ENCODE measurements at places on chromosomes 7 and 10.

GRCh38 chr7:2032876-2033407, 199.8 kb downstream of the MAD1L1 start:
- no peak for DNase-seq

DNA sequence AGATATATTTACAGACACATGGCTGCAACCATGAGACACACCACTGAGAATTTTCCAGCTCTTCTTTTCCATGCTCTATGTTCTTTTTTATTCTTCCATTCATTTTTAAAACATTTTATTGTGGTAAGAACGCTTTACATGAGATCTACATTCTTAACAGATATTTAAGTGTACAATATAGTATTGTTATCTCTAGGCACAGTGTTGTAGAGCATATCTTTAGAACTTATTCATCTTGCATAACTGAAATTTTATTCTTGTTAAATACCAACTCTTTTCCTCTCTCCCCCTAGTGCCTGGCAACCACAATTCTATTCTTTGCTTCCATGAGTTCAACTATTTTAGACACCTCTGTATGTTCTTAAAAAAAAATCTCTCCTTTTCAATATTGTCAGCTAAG, 67.1 kb upstream of the HABP2 start:
- no peak for DNase-seq

DNA sequence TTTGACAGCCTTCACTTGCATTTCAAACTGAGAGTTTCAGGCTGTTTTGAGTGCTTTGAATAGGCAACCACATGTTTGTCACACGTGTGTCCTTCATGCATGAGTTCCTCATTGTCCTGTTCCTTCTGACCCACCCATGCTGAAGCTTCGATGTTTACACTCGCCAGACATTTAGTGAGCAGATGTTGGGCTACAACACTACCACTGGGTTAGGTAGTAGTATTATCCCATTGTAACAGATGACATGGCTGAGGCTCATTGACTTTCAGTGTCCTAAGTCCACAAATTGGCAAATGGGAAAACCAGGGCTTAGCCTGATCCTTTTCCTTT, 456.1 kb downstream of the PHTF2 start:
- DNase-seq, result no peak

GRCh38 chr10:8416192-8416701, 361.8 kb downstream of the GATA3 start:
- DNase-seq, result peak; percentile 30

DNA sequence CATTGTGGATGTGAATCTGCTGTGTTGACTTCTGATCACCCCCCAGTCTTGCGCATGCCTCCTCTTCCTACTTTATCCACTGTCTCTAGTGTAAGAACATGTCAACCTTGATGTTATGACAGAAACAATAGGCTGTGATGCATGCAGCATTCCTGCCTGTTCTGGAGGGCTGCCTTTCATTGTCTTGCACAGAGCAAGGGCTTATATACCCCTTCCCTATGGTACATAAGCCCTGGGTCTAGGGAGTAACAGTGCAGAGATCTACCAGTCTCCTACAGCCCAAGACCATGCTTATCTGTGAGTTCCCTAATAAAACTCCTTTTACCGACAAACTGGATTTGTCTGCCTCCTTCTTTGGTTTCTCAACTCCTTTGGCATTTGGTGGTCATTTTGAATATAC, 177.0 kb upstream of the STK17A start:
- no peak for DNase-seq

DNA sequence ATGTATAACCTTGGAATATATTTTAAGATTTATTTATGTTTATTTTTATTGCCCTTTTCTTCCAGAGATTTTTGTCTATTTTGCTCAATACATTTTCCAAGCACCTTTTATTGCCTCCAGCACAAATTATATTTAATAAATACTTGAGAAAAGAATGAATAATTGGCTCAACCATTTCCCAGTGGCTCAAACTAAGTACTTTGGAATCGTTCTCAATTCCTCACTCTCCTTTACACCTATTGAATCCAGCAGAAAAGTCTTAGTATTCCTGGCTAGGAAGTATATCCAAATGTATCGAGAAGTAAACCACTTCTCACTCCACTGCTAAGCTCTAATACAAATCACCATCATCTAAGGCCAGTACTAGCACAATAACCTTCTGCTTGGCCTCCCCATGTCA, 276.1 kb downstream of the NEBL start:
- DNase-seq, result no peak

DNA sequence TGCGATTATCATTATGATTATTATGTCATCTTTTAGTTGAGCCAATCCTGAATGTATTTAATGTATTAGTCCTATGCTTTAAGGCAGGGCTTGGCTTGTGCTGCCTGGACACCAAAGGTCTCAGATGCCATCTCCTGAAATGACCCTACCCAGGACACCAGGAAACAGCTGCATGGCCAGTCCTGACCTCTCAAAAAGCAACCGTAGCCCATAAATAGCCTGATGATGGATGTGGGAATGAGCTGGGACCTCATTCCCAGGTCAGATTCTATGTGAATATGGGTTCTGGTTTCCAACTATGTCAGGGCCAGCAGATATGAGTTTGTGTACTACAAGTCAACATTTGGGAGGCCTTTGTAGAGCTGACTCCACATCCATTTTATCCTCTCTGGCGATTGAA, 438.4 kb downstream of the NRG3 start:
- no peak for DNase-seq

DNA sequence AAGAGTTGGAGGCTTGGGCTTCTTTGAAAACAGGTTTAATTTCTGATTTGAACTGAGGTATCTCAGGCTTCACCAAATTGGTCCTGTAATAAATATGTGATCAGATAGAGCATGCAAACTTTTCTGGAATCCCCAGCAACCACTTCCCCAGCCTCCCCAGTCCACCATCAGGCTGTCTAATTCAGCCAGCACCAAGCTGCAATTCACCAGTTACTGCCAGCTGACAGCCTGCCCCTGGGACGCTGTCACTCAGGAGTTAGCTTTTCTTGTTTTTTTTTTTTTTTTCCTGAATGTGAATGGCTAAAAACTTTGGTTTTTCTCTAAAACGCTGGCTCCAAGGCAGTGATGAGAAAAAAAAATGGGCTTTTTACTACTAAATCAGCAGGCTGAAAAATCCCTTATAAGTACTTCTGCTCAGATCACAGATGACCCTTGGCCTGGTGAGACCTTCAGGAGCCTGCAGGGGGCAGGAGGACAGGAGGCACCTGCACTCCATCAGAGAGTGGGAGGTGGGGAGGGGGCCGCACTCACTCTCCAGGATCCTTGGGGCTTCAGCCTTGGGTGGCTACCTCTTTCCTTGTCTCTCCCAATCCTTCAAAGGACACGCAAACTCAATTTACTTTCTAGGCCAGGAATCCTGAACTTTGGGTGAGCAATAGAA, 349.4 kb downstream of the GATA3 start:
- DNase-seq, result no peak

- DNase-seq, result no peak
Measured at GRCh38 chr7:69780379-69780778, 182.1 kb downstream of the AUTS2 start.

GRCh38 chr7:91976743-91977142, 36.1 kb downstream of the AKAP9 start:
- DNase-seq, result no peak

DNA sequence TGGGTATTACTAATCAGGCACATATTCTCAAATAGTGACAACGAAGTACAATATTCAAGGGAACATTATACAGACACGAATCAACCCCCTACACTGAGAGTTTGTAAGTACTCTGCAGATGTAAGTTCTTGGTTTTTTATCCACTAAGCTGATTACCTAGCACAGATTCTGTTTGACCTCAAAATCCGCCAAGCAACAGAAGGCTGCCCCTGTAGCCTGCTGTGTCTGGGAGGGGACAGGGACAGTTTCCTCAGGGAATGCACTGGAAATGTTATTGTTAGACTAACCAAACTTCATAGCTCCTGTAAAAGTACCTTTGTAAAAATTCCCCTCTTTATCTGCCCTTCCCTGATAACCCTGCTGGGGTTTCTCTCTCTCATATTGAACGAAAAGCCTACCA, 45.2 kb upstream of the ZRANB1 start:
- no peak for DNase-seq

DNA sequence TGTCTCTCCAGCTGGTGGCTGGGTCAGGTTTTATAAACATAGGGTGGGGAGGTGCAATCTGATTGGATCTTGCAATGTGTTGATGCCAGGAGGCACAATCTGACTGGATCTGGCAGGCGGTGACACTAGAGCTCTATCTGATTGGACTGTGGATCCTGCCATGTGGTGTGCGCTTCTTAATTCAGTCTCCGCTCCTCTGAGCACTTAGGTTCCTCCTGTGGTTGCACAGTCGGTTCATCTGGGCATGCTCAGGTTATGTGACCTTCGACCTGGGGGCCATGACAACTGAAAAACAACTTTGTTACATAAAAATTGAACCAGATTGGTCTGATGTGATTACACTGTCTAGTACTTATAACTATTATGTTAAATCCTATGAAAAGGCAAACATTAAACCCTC, 127.1 kb upstream of the SVIL start:
- no peak for DNase-seq

GRCh38 chr10:80492848-80493521, 38.9 kb downstream of the TSPAN14 start:
- no peak for DNase-seq

Data from T-helper 9 cell (primary cell).